NCI-H2081 treated with DMSO at 0.1 percent for 48 hours (cell line): ENCODE measurements at places on chromosomes 16 and 17.

GRCh38 chr17:29870836-29871465, 59.1 kb downstream of the SSH2 start:
- no peak for DNase-seq

GRCh38 chr17:21193031-21193430, 20.9 kb downstream of the TMEM11 start:
- peak; percentile 3 for DNase-seq

GRCh38 chr16:72125635-72126428, 32.2 kb downstream of the DHX38 start:
- DNase-seq: no peak

DNA sequence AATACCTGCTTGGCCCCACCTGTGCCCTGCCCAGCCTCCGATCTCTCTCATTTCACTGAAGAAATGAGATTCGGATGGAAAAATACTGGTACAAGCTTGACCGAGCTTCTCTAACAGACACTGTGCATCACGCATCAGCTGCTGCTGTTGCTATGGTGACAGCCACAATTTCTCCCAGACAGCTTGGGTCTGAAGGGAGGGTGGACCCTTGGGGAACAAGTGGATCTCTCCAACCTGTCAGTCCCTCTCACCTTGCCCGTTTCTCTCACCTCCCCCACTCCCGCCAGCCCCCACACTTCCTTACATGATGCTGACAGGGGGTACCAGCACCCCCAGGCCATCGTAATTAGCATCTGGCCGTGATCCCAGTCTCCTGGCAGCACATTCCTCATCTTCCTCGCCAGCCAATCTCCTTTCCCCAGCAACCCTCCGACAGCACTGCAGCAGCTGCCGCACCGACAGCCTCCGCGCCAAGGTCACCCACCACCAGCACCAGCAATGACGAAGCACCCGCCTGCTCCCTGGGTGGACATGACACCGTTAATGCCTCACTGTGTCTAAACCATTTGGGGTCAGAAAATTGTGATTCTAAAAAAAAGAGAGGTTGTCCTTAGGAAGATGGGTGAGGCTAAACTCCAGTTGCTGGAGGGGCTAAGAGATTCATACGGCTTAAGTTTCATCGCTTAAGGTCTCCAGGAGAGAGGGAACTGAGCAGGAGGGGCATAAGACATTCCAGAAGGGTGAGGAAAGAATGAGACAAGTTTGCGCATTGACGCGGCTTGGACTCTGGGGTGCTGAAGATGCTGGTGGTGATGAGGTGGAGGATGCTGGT, 58.6 kb upstream of the TNRC6A start:
- peak; percentile 18 for DNase-seq

DNA sequence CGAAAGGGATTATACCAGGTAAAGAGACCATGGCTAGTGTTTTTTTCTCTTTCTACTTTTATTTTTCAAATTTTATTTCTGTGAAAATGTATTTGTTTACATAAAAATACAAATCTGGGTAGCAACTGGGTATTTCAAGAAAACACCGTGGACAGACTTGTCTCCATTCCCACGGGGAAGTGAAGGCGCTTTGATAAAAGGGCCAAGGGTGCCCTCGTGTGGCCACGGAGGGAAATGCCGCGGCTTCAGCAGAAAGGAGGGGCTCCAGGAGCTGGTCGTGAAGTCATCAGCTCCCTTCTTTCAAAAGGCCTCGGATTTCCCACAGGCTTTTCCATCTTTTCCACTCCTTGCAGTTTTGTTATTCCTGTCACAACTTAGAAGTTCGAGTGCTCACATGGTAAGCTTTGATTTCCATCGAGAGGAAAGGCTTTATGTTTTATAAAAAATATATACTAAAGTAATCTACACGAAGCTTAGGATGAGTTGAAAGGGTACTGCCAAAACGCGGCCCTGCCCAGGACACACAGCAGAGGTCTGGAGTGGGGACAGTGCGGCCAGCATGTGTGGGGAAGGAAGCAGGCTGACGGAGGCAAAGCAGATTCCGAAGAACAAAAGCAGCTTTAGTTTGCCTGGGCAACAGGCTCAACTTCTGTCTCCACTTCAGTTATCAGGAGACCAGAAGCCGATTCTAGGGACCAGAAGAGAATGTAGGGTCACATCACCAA, 15.3 kb upstream of the MNT start:
- no peak for DNase-seq

- DNase-seq: no peak
Measured at GRCh38 chr16:29747947-29748759, 2.4 kb upstream of the C16orf54 start.

- DNase-seq: no peak
Measured at GRCh38 chr17:9644910-9645751, at the start of gene USP43. TSS of gene USP43 (plus strand) at chr17:9645517. CDS start at chr17:9645633, 116 bp downstream.
